Hindlimb muscle (tissue), 1 donor: ENCODE measurements at places on chromosomes 2 and 18.

GRCh38 chr18:59921384-59921891 lies 21.6 kb downstream of the PMAIP1 start:
- no peak for DNase-seq

GRCh38 chr18:10792181-10792580 lies 266.4 kb downstream of the NAPG start:
- DNase-seq, result no peak

- no peak for DNase-seq
Observed at GRCh38 chr18:34444622-34445021, 219.9 kb upstream of the NOL4 start.

- no peak for DNase-seq
Observed at GRCh38 chr2:172375251-172375650, 52.1 kb upstream of the ITGA6 start.

DNA sequence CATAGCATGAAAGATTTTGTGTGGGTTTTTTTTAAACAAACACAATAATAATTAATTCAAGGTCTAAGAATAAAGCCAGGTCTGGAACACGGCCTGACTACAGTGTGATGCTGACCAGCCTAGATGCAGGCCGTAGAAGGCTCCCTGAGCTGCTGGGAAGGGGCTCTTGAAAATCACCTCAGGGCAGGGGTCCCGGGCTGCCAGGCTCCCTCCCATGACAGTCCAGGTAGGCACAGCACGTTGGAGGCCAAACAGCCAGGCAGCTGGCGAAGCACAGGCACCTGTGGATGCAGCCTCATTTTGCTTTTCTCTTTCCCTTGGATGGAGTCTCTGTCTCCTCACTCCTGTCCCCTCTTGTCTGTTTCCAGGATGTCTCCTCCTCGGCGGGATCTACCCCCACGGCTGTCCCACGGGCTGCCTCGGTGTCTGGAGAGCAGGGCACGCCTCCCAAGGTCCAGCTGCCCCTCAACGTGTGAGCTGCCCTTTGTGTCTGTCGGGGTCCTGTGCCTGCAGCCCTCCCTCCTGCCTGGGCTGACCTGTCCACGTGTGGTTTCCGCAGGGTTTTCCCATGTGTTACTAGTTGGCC lies 194.5 kb downstream of the SEPTIN10 start:
- DNase-seq, result no peak

DNA sequence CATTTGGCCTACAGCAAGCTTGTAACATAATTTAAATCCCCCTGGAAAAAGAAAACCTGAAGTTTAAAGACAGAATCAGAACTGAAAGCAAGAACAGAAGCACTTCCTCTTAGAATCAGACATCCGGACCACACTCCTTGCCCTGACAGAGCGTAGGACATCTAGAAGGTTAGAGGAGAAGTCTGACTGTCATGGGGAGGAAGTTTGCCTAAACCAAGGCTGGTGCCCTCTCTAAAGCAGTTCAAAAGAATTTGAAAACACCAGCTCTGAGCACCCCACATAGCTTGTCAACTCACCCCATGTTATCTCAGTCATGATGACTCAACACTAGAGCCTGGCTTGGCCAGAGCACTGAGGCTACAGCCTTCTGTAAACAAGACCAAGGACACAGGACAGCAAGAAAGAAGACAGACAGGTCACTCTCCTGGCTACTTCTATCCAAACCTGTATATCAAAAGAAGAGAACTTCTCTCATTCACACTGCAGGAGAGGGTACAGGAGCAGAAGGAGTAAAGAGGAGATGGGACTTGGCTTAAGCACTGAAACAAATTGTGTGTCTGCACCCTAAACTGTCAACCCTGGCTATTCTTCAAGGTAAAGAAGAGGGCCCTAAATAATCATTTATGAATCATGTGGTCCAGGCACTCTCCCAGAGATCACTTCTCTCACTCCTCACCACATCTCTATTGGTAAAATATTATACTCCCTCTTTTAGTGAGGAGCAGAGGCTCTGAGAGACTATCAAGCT lies 198.6 kb downstream of the MEMO1 start:
- DNase-seq, result peak; percentile 8

- no peak for DNase-seq
Observed at GRCh38 chr2:130882111-130882690, 45.5 kb downstream of the ARHGEF4 start.

DNA sequence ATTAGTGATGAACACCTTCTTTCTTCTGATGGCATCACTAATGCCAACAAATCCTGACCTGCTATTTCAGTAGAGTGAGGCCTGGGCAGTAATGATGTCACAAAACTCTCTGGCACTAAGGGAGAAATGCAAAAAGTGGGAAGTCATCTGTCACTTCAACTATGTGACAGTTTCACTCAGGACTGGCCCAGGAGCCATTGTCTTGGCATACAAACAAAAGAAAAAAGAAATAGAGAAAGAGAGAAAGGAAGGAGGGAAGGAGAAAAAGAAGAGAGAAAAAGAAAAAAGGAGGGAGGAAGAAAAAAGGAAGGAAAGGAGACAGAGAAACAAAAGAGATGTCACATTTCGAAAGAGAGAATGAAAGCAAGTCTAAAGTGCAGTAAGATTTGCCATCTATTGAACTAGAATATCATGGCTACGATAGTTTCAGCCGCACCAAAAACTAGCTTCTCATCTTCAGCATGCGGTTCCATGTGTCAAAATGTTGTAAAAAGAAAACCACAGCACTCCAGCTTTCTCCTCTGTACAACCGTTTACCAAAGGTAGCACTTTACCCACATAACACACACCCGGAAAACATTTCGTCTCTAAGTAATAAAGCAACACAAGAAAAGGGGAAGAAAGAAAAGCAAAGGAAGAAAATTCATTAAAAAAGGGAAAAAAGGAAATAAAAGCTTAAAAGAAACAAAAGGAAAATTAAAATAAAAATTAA lies 50.1 kb downstream of the CD226 start:
- DNase-seq, result no peak

GRCh38 chr2:235433860-235434259 lies 60.0 kb upstream of the AGAP1 start:
- peak; percentile 40 for DNase-seq

- DNase-seq, result no peak
Observed at GRCh38 chr2:107742460-107743027, 84.1 kb upstream of the RGPD4 start.

GRCh38 chr2:128413014-128413717 lies 94.5 kb upstream of the HS6ST1 start:
- DNase-seq, result no peak

DNA sequence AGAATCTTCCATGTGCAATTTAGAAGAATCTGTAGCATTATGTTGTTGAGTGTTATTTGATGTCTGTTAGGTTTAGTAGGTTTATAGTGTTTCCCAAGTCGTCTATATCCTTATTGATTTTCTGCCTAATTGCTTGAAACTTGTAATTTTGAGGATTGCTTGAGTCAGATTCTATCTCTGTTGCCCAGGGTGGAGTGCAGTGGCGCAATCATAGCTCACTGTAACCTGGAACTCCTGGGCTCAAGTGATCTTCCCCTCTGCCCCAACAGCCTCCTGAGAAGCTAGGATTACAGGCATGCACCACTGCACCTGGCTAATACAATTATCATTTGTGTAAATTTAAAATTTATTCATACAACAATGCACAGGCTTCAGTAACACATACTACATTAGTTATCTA lies 3.1 kb upstream of the TCF23 start:
- DNase-seq, result no peak

DNA sequence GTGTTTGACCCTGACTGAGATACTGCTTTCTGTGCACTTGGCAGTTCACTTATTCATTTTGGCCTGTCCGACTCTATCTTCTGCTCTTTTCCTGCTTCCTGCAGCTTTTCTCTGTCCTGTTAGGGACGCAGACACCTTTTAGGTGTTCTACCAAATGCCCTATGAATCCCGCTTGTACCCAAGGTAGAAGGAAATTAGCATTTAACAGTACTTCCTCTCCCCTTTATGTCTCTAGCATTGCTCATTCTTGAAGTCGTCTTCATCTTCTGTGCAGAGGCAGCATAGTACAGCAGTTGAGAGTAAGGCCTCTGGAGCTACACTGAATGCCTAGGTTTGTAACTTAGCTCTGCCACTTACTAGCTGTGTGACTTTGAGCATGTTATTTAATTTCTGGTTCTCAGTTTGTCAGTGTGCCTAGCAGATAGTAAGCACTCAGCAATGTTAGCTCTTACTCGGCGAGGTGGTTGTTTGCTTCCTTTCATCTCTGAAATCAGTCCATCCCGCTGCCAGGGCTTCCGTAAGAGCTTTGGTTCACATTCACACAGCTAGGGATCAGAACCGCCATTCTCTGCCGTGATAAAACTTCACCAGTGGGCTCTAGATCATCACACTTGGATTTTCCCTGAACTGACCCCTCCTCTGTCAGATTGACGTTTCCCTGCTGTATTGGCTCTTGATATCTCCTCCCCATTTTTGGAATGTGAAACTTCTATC lies 1.4 kb downstream of the CCT7 start:
- no peak for DNase-seq

- DNase-seq, result no peak
Observed at GRCh38 chr18:38698088-38698487, 1132.5 kb upstream of the CELF4 start.

GRCh38 chr18:29560270-29560669 lies 1383.3 kb upstream of the CDH2 start:
- DNase-seq, result no peak

- no peak for DNase-seq
Observed at GRCh38 chr18:40447820-40448219, 1507.2 kb upstream of the PIK3C3 start.

GRCh38 chr2:177712462-177712861 lies 319.9 kb downstream of the AGPS start:
- DNase-seq, result no peak

GRCh38 chr18:63131106-63131958 lies 188.2 kb downstream of the BCL2 start:
- DNase-seq, result no peak

GRCh38 chr2:112884869-112885505 lies 26.0 kb upstream of the IL37 start:
- DNase-seq, result no peak

DNA sequence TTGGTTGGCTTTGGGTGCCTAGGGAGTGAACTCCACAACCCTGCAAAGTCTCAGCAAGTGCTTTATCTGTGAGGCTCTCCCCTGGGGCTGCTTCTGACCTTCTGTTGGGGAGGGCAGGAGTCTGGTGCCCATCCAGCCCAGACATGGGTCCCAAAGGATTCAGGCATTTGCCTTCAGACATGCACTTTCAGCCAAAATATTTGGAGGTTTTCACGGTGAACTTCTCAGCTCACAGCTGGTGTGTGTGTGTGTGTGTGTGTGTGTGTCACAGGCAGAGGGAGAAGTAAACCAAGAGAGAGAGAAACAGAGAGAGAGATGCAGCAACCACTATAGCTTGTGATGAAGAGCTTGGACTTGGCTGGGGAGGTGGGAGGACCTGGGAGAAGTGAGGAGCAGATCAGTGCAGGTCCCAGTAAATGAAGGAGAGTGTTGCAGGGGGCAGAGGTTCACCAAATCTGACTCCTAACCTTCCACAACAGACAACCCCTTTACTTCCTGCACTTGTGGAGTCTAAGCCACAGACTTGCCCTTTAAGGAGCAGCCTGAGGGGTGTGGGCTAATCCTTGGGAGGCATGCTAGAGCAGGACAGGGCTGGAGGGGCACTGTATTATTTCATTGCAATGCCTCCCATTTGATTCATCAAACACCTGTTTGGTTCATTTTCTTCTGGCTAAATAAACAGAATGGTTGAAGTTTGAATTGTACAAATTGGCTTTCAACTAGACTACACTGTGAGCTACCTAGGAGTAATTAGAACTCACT lies 14.1 kb downstream of the SLC9A4 start:
- DNase-seq, result no peak

DNA sequence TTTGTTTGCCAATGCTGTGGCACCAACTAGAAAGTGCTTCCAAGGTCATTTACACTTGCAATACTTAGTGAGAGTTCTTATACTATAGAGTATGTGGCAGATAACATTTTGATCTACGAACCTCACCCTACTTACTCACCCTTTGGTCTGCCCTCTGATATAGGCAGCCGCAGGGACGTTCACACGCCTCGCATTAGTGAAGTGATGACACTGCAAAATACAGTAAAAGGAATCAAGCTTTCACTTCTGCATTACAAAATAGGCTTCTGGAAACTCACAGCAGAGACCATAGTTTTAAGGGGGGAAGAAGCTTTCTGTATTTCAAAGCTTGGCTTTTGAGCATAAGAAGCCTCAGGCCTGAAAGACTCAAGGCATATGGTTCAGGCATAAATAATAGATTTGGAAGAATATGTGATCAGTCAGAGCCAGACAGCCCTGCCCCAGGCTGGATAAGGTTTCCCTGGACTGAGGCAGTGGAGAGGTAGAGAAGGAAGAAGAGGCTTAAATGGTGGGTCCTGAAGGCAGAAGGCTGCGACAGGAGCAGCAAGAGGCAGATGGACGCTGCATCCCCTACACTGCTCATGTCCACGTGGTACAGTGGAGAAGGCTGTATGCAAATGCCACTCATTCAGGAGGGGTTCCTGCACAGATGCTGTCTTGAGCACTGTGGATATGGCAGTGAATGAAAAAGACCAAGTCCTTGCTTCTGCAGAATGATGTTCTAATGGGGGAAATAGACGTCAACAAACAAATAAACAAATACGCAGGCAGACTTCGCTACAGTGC lies 63.1 kb downstream of the FECH start:
- DNase-seq, result no peak

- DNase-seq, result no peak
Observed at GRCh38 chr2:232276733-232277313, 101.7 kb upstream of the ALPP start.

GRCh38 chr2:27958711-27959378 lies 68.3 kb downstream of the BABAM2 start:
- no peak for DNase-seq

DNA sequence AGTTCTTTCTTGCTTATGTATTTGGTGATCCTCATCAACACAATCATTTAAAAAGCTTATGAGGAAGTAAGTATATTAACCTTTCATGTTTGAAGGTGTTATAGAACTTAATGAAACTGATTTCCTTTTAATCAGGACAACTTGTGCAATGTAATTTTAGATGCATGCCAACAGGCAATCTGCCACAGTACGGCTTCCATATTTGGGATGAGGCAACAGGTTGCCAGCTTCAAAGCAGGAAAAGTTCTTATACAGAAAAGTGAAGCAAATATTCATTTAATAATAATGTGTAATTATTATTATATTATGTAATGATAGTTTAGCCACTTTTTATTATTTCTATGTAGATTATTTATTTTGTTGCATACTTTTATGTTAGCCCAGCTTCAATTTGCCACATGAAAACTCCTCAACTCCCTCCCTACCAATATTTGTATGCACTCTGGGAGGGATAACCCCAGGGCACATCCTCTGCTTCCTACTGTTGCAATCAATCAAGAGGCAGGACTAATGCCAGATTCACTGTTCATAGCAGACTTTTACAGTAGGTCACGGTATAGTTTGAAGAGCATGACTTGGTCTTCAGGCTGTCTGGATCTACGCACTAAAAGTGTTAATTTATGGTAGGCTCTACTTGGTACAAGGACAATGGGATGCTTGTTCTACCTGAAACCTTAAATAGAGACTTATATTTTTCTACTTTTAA lies 277.2 kb downstream of the AGPS start:
- peak; percentile 43 for DNase-seq

- DNase-seq, result no peak
Observed at GRCh38 chr18:47113796-47114540, 36.3 kb downstream of the HDHD2 start.

- no peak for DNase-seq
Observed at GRCh38 chr2:151280271-151280670, 9.2 kb downstream of the NMI start.

GRCh38 chr2:137980459-137980858 lies 16.2 kb downstream of the HNMT start:
- no peak for DNase-seq

- peak; percentile 93 for DNase-seq
Observed at GRCh38 chr2:63841254-63842022, at the start of gene UGP2. Gene UGP2, plus strand, starts transcription at chr2:63841896. Its CDS starts 290 bp downstream, at chr2:63842186.
